T-helper 17 cell (primary cell): ENCODE measurements at places on chromosomes 2 and 18.

GRCh38 chr2:224749136-224749535, 33.0 kb upstream of the CCDC195 start:
- no peak for DNase-seq
- peaks cover 3% of the 10 kb centered on the region for H3K4me1 ChIP-seq
- peaks cover 16% of the 10 kb centered on the region for H3K27me3 ChIP-seq
- H3K36me3 ChIP-seq: no peaks in the 10 kb centered on the region

GRCh38 chr2:20501974-20502373, 55.1 kb downstream of the RHOB start:
- H3K4me3 ChIP-seq: no peak overlapping the region
- peaks cover 52% of the 10 kb centered on the region for H3K27me3 ChIP-seq

GRCh38 chr18:36650266-36650665, 178.5 kb downstream of the TPGS2 start:
- no peaks in the 10 kb centered on the region for H3K36me3 ChIP-seq
- H3K27ac ChIP-seq: no peak overlapping the region
- H3K4me3 ChIP-seq: no peak overlapping the region

DNA sequence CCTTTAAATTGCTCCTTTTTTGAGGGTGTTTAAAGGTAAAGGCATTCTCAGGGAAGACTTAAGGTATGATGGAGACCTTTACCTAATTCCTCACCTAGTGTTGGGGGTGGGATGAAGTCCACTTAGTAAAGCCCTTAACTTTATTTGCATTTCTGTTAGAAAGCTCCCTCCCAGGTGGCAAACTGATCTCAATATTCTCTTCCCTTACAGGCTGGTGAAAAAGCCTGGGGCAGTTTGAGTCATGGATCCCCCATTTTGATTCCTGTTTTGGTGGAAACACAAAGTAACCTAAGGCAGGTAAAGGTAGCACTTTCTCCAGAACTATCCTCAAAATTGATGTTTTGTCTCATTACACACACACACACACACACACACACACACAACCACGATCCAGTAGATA, 33.8 kb upstream of the HNRNPA3 start:
- H3K27me3 ChIP-seq: peaks cover 24% of the 10 kb centered on the region
- DNase-seq: no peak
- H3K4me3 ChIP-seq: no peak overlapping the region
- no peaks in the 10 kb centered on the region for H3K36me3 ChIP-seq
- H3K27ac ChIP-seq: no peak overlapping the region

DNA sequence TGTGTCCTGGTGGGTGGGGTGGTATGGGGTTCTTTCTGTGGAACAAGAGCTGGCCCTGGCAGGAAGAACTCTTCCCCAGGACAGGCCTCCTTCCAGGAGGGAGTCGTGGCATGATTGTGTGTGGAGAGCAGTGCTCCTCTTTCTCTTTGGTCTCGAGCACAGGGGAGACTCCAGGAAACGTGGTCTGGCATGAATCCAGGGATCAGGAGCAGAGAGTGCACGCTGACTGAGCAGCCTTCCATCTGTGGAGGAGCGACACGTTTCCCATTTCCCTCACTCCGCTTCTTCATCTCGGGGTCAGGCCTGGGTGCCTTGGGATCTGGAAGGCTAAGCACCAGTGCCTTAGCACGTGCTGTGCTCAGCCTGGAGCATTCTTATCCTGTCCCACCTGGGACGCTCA, 132.0 kb upstream of the HDAC4 start:
- peaks cover 6% of the 10 kb centered on the region for H3K27me3 ChIP-seq
- H3K4me1 ChIP-seq: peaks cover 6% of the 10 kb centered on the region
- H3K36me3 ChIP-seq: no peaks in the 10 kb centered on the region
- no peak overlapping the region for H3K27ac ChIP-seq
- DNase-seq: no peak
- H3K4me3 ChIP-seq: no peak overlapping the region

GRCh38 chr2:226742347-226742746, 57.3 kb downstream of the IRS1 start:
- H3K27me3 ChIP-seq: peaks cover 14% of the 10 kb centered on the region
- no peak overlapping the region for H3K4me3 ChIP-seq
- DNase-seq: no peak

DNA sequence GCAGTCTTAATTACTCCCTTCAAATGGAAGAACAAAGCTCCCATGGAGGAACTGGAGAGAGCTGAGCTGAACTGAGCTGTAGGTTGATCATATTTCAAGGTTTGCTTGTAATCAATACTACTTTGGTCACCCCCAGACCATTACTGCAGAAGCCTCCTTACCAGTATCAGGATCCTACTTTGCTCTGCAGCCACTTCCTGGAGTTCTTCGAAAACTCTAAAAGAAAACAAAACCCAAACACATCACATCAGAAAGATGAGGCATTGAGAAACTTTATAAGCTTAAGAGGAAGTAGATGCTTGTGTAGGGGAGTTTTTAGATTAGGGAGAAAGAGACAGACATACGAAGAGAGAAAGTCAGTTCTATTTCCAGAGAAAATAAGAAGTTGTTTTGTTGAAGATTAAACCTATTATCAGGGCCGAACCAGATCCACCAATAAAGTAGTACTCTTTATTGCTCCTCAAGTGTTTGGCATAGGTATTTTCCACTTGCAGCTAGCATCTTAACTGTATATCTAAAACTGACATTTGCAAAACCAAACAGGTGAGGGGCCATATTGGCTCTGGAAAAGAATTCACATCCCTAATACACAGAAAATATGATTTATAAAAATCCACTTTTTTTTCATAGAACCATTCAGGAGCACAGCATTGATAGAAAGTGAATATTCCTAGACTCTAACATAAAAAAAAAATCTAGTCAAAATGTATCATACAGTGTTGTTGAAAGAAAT, 166.9 kb upstream of the KLF7 start:
- no peak overlapping the region for H3K27ac ChIP-seq
- no peak for DNase-seq
- peaks cover 31% of the 10 kb centered on the region for H3K4me1 ChIP-seq
- no peak overlapping the region for H3K4me3 ChIP-seq
- H3K36me3 ChIP-seq: peaks cover 4% of the 10 kb centered on the region

DNA sequence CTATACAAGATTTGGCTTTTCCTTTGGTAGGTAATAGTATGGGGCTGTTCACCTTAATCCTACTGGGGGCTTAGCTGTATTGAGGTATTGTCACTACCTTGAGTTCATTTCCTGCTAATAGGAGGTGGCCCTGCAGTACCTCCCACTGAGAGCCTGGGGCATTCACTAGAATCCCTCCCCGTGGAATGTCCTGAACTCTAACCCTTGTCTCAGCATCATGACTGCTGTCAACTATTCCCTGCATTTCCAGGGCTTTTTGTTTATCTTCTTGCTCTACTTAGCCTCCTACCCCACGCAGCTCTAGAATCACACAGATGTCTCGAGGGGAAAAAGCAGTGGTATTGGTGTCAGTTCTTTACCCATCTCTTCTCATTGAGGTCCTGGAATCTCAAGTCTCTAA, 542.3 kb downstream of the METTL4 start:
- H3K36me3 ChIP-seq: no peaks in the 10 kb centered on the region
- no peaks in the 10 kb centered on the region for H3K4me1 ChIP-seq
- H3K4me3 ChIP-seq: no peak overlapping the region
- no peaks in the 10 kb centered on the region for H3K27me3 ChIP-seq
- DNase-seq: no peak

- no peak overlapping the region for H3K27ac ChIP-seq
- H3K4me1 ChIP-seq: no peaks in the 10 kb centered on the region
- H3K4me3 ChIP-seq: no peak overlapping the region
- H3K36me3 ChIP-seq: no peaks in the 10 kb centered on the region
Observed at GRCh38 chr2:22406625-22407024, 978.4 kb upstream of the KLHL29 start.

GRCh38 chr2:66024391-66024790, 410.5 kb upstream of the MEIS1 start:
- no peaks in the 10 kb centered on the region for H3K36me3 ChIP-seq
- H3K27ac ChIP-seq: no peak overlapping the region
- no peaks in the 10 kb centered on the region for H3K4me1 ChIP-seq
- H3K4me3 ChIP-seq: no peak overlapping the region
- no peaks in the 10 kb centered on the region for H3K27me3 ChIP-seq

DNA sequence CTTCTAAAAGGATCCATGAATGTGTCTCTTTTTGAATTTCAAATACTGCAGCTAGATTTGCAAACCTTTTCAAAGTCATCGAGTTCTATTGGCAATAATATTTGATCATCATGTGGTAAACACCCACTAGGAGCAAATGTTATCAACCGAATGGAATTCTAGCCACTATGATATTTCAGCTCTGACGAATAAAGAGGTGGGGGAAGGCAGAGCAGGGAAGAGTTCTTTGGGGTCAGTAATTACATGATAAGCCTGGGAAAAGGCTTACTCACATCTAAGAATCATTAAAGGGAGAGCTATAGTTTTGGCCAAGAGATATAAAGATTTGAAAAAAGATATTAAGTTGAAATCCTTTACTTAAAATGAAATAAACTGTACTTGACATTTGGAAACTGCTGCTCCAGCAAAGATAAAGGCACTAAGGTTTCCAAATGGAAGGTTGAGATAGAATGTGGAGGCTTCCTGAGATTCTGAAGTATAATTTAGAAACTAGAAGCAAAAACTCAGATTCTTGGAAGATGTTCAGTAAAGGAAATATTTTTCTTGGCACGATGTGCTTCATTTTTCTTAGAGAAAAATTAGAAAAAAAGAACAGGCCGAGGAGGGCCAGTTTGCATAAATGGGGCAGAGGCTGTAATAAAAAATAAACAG, 104.7 kb upstream of the ARHGAP28 start:
- DNase-seq: no peak
- H3K27ac ChIP-seq: no peak overlapping the region
- no peaks in the 10 kb centered on the region for H3K27me3 ChIP-seq
- H3K4me1 ChIP-seq: no peaks in the 10 kb centered on the region
- H3K36me3 ChIP-seq: no peaks in the 10 kb centered on the region
- H3K4me3 ChIP-seq: no peak overlapping the region

GRCh38 chr2:238465487-238466242, 38.9 kb downstream of the ASB1 start:
- no peak for DNase-seq
- no peaks in the 10 kb centered on the region for H3K27me3 ChIP-seq
- peaks cover 2% of the 10 kb centered on the region for H3K36me3 ChIP-seq
- H3K4me3 ChIP-seq: no peak overlapping the region
- peaks cover 4% of the 10 kb centered on the region for H3K4me1 ChIP-seq

- H3K4me1 ChIP-seq: peaks cover 4% of the 10 kb centered on the region
- H3K27me3 ChIP-seq: no peaks in the 10 kb centered on the region
- no peak overlapping the region for H3K4me3 ChIP-seq
- no peak overlapping the region for H3K27ac ChIP-seq
Observed at GRCh38 chr2:207895274-207895860, 125.7 kb upstream of the FZD5 start.

DNA sequence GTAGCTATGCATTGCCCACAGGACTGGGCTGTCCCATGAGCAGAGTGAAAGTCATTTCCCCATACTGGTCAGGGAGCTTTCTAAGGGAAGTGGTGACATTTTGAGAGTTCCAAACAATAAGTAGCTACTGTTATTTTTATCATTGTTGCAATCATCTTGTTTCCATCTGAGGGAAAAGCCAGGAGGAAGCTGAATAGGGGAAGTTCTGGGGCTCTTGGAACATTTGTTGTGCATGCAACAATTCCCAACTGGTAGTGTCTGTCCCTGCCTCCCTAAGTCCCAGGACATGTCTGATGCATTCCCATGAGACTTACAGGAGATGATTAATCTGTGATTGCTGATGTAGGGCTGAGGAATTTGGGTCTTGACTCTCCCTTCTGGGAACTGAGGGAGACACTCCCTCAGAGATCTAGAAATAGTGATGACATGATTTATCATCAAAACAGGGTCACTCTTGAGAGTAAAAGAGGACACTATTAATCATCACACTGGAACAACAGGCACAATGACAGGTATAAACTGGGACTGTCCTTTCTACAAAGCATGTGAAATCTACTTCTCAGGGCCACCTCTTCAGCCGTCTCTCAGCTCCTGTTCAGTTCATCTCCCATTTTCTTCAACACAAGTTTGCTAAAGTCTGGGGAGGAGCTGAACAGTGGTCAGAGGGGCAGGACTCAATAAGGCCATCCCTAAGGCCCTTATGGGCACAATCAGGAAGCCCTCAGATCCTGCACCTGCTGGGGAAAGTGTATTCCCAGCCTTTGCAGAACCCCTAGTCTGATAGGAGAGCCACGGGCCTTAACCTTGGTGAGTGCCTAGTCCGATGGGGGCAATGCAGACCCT, 28.0 kb upstream of the MARCO start:
- no peaks in the 10 kb centered on the region for H3K36me3 ChIP-seq
- H3K27me3 ChIP-seq: peaks cover 13% of the 10 kb centered on the region
- no peak for DNase-seq
- H3K27ac ChIP-seq: no peak overlapping the region

GRCh38 chr2:205770577-205770976, 88.3 kb downstream of the NRP2 start:
- H3K36me3 ChIP-seq: no peaks in the 10 kb centered on the region
- no peak for DNase-seq
- no peak overlapping the region for H3K4me3 ChIP-seq
- peaks cover 8% of the 10 kb centered on the region for H3K4me1 ChIP-seq
- no peak overlapping the region for H3K27ac ChIP-seq
- H3K27me3 ChIP-seq: peaks cover 78% of the 10 kb centered on the region

DNA sequence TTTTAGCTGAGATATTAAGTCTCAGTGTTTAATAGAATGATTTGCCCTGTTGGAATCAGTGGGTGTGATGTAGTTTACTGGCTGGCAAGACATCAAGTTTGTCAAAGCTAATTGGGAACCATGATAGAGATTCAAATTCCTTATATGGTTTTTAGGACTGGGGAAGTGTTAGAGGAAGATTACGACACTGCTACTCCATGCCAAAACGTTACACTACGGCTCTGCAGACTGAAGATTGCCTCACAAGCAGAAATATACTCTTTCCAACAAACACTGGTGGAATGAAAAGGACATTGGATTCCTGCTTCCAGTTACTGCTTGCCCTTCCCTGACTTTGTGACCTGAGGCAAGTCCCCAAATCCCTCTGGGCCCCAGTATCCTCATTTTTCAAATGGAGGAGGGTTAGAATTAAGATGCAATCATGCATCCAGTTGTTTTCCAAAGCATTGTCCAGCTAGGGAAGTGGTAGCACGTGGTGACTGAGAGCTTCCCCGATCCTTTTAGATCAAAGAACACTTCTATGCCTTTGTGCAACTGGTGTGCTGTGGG, 147.6 kb downstream of the CDC42EP3 start:
- no peak overlapping the region for H3K27ac ChIP-seq
- DNase-seq: no peak
- no peaks in the 10 kb centered on the region for H3K36me3 ChIP-seq
- peaks cover 5% of the 10 kb centered on the region for H3K27me3 ChIP-seq

- no peaks in the 10 kb centered on the region for H3K36me3 ChIP-seq
- H3K27ac ChIP-seq: no peak overlapping the region
- no peak overlapping the region for H3K4me3 ChIP-seq
- H3K4me1 ChIP-seq: no peaks in the 10 kb centered on the region
- no peak for DNase-seq
Observed at GRCh38 chr18:2096551-2096950, 474.8 kb downstream of the METTL4 start.
